ENCODE measurements at places on chromosomes 2 and 18.

GRCh38 chr2:9030841-9031240, 27.4 kb upstream of the MBOAT2 start:
- DNase-seq: peak; percentile 76

DNA sequence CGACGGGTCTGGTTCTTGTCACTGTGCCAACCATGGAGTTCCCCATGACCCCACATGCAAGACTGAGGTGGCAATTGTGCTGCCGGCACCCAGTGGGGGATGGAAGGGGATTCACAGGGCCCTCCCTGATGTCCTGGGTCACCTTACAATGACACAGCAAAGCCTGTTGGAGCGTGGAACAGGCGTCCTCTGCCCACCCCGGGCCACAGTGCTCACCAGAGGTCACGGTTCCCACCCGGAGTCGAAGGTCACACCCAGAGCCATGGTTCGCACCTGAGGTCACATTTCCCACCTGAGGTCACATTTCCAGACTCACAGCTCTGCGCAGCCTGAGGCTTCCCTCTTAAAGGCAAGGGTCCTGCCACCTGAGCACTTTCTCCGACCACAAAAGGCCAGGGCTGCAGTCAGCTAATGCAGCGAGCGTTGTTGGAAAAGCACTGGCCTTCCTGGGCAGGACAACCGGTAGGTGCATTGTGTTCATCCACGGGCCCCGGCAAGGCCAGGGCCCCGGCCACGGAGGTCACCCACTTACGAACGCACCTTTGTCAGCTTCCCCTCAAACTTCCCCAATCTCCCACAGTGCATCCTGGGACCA, 24.0 kb downstream of the KIF1A start:
- peak; percentile 8 for DNase-seq

DNA sequence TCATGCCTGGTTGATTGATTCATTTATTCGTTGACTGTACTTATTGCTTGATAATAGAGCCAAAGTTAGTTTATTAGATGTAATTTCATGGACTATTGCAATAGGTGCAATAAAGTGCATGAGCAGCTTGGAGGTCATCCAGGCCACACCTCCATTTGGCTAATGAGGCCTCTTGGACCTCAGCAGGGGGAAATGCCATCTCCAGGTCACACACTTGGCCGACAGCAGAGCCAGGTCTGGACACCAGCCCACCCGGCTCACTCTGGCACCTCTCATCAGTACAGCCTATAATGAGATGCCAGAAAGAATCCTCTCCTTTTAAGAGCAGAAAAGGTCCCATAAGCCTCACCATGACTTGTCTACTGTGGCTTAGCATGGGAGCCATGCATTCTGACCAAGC, 71.2 kb upstream of the AFF3 start:
- no peak for DNase-seq

- no peak for DNase-seq
Measured at GRCh38 chr2:21175895-21176646, 52.3 kb downstream of the TDRD15 start.

DNA sequence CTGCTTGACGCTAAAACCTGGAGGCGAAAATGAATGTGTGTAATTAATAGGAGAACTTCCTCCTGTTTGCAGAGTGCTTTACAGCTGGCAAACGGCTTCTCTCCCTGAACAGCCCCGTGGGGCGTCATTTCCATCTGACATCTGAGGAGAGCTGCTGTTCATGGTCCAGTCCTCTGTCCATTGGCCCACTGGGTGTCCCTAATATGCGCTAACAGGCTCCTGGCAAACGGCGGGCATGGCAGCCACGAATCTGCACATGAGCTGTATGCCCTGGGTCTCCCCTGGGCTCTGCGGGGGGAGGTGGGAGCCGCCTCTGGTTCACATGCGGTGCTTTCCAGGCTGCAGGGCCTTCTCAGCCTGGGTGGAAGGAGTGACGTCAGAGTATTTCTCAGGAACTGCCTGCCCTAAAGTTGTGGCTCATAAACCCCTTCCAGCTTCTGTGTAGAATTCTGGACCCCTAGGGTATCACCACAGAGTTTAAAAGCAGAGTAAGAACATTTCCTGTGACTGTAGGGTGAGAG, 73.2 kb downstream of the LRRFIP1 start:
- peak; percentile 88 for DNase-seq

DNA sequence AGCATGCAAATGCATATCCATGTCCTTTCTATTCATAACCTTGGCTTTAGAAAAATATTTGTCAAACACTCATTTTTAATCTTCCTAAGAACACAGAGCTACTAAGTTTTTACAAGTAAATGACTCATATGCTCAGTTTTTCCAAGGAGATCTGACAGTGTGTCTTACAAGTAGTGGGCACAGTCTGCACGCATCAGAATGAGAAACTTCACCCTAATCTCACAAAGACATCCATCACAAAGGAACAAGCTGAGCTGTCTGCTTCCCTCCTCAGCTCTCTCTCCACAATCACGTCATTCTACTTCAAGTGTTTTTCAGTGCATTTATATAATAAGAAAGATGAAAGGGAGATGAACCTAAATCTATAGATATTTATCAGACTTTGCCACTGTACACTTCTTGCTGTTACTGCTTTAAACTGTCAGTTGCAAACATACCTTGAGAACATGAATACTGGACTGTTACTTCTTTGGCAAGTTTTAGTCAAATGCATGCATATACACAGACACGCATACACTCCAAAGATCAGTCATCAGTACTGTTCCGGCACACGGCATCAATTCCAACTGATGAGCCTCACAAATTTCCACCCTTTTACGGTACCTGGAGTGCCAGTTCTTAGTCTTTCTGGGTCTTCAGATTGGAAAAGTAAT, 75.7 kb downstream of the RBMS1 start:
- no peak for DNase-seq

DNA sequence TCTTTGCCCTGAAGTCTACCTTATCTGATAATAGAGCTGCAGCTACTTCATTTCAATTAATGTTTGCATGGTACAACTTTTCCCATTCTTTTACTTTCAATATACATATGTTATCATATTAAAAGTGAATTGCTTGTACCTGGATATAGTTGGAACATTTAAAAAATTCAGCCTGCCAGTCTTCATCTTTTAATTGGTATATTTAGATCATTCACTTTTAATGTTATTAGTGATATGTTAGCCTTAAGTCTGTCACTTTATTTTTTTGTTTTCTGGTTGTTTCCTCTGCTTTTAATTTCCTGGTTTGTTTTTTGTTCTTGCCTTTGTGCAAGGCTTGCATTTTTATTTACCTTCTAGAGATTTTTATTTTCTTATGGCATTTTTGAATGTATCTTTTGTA, 158.2 kb downstream of the GALNT1 start:
- no peak for DNase-seq

GRCh38 chr2:121356058-121356640, 71.1 kb upstream of the TFCP2L1 start:
- DNase-seq: peak; percentile 56

DNA sequence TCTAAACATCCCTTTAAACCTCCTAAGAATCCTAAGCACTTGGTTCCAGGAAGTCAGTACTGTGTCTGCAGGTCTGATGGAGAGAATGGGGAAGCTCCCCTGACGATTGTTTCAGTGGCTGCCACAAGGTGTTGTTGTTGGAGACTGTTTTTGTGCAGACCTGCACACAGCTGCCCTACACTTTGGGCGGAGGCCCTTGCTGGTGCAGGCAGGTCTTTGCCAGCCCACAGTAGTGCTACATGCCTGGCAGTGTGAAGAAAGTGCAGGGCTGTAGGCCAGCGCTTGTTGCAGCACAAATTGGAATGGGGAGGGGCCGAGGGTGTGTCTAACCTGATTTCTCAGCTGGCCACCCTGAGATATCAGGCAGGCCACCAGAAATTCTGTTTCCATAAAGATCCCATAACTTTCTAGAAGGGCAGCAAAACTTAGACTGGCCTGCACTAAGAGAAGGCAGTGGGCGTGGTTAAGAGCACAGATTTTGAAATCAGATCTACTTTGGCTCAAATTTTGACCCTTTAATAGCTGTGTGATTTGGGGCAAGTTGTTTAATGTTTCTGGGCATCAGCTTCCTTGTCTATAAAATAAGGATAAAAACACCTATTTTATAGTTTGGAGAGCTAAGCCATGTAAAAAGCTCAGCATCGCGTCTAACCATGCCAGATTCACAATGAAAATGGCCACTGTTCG, 83.7 kb upstream of the SLC1A4 start:
- DNase-seq: no peak

DNA sequence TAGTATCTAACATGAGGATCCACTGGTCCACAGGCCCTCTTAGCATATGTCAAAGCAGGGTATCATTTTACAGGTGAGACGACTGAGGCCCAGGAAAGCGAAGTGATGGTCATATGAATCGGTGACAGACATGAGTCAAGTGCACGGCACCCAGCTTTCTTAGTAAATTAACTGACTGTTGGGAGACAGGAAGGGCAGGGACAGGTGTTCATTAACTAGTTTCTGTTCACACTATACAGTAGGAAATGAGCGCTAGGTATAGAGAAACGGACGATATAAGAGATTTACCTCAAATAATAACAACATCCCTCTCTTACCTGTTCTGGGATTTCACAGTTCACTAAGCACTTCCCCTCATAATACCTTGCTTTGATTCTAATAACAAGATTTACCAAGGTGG, 1.7 kb upstream of the SMARCAL1 start:
- DNase-seq: no peak

DNA sequence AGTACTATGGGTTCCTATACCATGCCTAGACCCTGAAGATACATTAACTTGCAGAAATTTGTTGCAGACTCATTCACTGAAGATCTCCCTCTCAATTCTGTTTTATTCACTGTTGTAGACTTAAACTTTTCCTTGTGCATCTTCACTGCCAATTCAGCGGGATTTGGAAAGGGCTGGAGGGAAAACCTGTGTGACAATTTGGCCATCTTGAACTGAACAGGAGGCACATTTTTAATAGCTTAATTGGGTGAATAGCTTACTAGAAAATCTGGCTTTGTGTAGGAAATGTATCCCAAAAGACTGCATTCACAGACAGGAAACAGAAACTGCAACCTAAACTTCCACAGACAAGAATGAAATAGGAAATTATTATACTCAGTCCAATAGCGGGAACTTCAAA, 512.3 kb downstream of the XIRP2 start:
- no peak for DNase-seq

GRCh38 chr18:68435581-68435980, 279.3 kb downstream of the TMX3 start:
- DNase-seq: no peak

- no peak for DNase-seq
Measured at GRCh38 chr2:171260471-171261424, 100.1 kb upstream of the TLK1 start.

DNA sequence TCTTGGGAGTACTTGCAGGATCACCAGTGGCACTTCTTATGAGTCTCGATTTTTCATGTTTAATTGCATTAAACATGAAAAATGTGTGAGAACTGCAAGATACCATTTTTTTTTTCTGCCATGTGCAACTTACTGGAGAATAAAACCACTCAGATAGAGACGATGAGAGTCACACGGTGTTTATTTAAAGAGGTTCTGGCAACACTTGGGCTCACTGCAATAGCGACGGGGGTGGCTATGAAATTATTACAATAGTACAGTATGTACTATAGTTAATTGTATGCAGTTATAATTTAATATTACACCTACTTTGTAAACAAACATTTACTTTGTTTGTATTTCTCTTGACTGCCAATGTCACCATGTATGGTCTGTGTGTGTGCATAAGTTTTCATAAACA, 479.8 kb downstream of the NUP35 start:
- no peak for DNase-seq

GRCh38 chr18:8116341-8117005, 492.8 kb upstream of the RAB12 start:
- no peak for DNase-seq

DNA sequence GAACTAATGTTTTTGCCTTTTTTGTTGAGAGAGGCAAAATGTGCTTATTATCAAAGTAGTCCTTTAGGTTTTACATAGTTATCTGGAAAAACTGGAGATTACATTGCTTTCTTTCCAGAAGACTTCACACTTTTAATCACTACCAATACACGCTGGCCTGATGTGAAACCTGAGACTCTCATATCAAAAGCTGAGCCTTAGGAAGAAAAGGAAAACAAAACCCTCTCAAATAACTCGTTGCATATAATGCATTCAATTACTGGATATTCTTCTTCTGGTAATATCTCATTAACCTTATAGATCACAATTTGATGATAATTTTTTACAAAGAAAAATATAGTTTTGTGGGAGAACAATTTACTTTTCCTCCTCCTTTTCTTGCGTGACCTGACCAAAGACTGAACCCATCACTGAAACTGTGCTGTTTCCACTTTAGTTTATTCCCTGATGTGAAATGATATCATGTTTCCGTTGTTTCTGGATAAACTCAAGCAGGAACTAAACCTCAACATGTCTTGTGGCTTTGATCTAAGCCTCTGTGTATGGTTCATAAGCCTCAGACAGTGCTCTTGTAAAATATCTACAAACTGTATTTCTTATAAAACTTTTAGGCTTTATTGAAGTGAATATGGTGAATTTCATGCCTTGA, 332.4 kb downstream of the GULP1 start:
- DNase-seq: no peak

DNA sequence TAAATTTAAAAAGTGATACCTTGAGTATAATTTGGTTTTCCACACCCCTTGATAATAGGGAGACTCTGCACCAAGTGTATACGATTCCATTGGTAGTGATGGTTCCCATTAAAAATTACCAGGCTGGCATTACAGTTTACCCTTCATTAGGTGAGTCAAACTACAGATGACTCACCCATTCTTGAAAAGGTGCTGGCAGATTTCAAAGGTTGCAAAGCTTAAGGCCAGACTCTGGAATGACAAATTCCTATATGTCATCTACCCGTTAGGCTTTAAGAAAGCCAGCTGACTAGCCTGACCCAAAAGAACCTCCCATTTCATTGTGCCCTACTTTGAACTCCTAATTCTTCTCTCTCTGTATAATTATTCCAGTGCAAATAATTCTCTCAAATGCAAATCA, 124.4 kb downstream of the LRRTM4 start:
- DNase-seq: no peak

DNA sequence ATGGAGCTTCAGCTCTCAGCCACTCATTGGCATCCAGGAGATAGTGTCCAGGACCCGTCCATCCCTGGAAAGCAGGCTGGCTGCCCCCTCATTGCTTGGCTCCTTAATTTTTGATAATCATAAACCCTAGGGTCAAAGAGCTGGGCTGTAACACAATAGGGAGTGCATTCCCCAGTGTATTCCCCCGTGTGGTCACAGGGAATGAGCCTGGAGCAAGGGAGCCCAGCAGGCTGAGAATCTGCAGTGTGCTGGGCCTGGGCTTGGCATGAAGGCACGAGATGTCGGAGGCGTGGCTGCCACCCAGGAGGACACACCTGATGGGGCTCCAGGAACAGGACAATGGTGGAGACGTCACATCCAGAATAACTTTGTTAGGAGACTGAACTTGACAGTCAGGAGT, 18.7 kb downstream of the TPRKB start:
- no peak for DNase-seq

DNA sequence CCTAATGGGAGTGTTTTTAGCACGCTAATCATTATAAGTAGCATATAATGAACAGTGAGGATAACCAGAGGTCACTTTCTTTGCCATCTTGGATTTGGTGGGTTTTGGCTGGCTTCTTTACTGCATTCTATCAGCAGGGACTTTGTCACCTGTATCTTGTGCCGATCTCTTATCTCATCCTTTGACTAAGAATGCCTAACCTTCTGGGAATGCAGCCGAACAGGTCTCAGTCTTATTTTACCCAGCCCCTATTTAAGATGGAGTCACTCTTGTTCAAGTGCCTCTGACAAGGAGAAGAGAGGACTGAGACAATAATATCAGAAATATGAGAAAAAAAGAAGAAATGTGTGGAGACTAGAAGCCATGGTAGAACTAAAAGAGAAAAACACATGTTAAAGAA, 276.4 kb downstream of the TMX3 start:
- no peak for DNase-seq

- no peak for DNase-seq
Measured at GRCh38 chr18:61199171-61199848, 133.9 kb upstream of the CDH20 start.

- DNase-seq: no peak
Measured at GRCh38 chr2:46074501-46074900, 222.7 kb upstream of the EPAS1 start.
